NK-92 treated with Interleukin-12 subunit alpha and Interleukin-12 subunit beta, amount 100 ng/mL, for 24 hours (cell line): ENCODE measurements at places on chromosomes 4 and X.

DNA sequence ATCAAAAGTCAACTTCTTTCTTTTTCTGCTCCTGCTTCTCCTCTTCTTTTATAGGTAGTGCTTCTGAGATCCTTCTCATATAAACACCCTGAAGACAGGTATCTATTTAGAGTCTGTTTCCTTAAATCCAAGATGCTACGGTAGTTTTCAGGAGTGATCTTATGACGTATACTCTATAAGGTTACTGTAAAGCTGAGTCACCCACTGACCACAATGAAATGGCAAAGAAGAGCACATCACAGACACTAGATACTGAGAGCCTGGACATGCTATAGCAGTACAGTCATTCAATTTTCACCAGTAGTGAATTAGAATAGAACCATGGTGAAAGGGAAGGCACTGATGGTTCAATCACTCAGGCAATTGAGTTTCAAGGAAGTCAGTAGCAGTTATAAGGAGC lies 412.5 kb downstream of the ADAM29 start:
- no peak for DNase-seq

DNA sequence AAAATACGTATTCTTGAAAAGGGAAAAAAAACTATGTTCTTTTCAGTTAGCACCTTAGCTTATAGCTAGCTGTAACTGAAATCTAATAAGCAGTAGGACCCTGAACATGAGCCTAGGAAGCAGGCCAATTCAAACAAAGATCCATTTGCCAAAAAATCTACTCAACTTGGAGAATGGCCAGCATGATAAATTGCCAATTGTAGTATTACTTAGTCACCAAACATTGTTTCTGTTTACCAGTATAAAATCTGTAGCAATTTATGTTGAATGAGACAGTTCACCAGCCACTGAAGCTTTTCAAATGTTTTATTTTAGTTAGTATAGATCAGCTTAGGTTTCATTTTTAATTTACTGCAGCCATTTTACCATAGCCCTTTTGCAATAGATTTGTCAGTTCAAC lies 323.6 kb upstream of the DIPK2B start:
- DNase-seq = no peak

- no peak for DNase-seq
Observed at GRCh38 chr4:24809815-24810405, 14.5 kb downstream of the SOD3 start.

DNA sequence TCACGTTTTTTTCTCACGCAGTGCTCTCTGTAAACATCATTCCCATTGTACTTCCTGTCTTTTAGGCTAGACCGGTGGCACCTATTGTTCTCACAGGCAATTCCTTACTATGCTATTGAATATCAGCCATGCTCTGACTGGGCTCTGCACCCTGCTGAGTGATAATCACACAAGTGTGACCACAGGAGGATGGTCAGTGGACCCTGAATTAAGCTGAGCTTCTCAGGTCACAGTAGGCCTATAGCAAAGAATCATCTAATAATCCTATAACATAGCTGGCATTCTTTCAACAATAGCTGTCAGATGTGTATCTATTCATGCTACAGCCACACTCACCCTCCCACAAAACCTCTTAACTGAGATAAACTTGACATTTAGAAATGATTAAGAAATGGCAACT lies 2399.8 kb upstream of the TENM3 start:
- DNase-seq = no peak

DNA sequence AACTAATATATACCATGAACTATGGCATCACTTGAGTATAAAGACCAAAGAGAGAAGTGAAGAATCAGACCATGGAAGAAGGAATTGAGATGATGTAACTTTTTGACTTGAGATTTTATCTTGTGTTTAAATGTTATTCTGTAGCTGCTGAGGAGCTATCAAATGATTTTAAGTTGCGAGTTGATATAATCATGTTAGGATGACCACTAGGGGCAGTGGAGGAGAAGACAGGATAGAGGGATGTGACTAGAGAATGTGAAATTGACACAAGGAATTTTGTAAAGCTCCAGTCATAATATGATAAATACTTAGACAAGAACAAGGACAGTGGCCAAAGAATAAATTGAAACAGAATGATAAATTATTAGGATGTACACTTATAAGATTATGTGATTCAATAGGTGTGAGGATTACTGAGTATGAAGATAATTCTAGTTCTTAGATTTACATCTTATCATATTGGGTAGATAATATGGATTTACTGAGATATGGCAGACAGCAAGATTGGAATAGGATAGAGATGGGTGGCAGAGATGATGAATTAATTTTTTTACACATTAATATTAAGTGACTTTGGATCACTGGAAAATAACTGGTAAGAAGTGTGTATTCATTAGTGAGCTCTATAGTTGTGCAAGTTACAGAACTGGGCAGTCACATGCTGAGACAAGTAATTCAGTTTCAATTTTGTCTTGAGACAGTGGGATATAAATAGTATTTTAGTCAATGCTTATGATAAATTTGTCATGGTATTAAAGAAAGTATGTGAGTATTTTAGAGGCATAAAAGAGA lies 816.0 kb upstream of the PCDH10 start:
- DNase-seq = no peak

GRCh38 chr4:39068907-39069306 lies 6.9 kb downstream of the KLHL5 start:
- no peak for DNase-seq

GRCh38 chr4:180757927-180758326 lies 1485.3 kb upstream of the TENM3 start:
- DNase-seq = no peak

GRCh38 chr4:17717301-17717700 lies 64.1 kb downstream of the FAM184B start:
- no peak for DNase-seq

DNA sequence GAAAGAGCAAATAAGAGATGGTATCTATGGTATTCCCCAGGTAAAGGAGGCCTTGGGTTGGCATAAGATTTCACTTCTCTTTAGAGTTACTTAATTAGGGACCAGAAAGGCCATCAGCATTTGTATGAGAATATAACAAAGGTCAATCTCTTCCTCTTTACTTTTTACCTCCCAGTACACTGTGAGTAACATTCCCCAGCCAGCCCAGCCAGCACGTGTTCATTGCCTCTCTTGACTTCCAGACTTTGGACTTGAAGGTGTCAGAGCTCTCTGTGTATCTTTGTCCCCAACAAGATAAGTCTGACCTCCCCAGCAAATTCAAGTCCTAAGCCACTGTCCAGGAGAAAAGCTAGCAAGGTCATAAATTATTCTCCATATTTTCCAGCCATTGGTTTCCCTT lies 110.5 kb downstream of the AR start:
- no peak for DNase-seq

DNA sequence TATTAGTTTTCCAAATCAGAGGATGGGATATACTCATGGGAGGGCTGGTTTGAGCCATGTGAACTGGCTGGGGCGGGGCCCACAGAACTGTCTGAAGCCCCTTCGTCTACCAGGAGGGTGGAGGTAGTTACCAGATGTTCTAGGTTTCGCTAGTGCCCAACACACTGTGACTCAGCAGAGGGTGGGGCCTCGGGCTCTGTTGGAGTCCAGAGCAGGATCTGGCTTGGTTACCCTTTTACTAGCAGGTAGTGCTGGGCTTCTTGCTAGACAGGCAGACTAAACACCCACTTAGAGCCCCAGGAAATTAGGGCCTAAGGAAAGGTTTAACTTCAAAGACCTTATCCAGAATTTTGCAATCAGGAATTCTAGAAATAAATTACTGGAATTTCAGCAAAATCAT lies 56.2 kb upstream of the CHRDL1 start:
- DNase-seq = no peak

- DNase-seq = no peak
Observed at GRCh38 chrX:149487292-149487691, 17.8 kb downstream of the IDS start.

DNA sequence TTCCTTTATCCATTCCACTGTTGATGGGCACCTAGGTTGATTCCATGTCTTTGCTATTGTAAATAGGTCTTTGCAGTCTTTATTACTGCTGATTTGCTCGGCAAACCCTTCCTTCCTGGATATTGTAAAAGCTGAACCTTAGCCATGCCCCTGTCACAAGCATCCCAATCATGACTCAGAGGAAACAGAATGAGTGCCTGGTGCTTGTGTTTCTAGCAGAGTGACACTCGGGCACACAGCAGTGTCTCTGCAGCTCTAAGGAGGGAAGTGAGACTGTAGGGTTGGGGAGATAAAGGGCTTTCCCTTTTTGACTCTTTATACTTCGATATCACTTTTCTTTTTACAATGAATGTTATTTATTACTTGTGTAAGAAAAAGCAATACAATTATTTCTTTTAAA lies 83.3 kb downstream of the AKAP4 start:
- no peak for DNase-seq

DNA sequence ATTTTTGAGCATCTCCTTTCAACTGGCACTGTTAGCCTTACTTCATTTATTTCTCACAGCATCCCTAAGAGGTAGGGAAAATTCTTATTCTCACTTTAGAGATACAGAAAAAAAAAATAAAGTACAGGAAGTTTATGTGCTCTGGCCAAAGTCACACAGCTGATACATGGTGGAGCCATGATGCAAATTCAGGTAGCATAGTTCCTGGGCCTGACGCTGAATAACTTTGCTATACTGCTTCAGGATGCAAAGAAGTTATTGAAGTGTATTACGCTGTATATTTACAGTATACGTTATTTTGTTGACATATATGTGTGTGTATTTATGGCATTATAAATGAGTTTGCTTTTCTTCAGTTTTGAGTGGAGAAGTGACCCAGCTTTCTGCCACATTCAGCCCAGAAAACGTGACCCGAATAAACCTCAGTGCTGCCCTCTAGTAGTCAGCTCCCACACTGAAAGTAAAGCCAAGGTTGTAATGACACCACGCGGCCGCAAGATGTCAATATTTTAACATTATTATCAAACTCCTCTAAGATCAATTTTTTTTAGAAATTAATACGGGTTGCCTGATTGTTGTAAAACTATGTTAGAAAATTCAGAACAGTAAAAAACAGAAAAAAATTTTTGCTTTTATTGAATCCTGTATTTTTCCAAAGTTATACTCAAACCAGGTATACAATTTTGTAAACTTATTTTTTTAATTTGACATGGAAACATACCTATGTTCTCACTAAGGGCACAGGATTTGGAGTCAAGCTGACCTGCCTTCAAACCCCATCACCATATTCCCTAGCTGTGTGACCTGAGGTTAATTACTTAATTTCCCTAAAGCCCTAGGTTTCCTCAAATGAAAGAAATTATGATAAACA lies 3.8 kb upstream of the GUCY2F start:
- DNase-seq = peak; percentile 13

DNA sequence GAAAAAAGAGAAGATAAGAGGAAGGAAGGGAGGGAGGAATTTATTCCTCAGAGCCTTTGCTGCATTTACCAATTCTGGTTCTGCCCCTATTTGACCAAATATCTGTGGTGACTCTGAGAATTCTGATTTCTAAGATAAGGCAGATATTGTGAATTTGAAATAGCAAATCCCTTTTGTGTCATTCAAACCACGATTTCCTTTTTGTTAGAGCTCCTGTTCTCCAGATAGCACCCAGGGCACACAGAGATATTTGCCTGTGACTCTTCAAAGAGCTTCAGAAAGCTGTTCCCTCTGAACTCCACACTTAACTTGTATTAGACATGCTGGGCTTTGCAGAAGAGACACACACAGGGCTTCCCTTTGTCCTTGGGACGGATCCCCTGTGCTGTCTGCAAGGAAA lies 272.2 kb downstream of the DHRSX start:
- DNase-seq = no peak

GRCh38 chr4:73451404-73451803 lies 15.4 kb downstream of the AFP start:
- no peak for DNase-seq

GRCh38 chr4:141763374-141763773 lies 127.0 kb downstream of the IL15 start:
- no peak for DNase-seq

GRCh38 chr4:123843137-123843536 lies 446.5 kb downstream of the SPRY1 start:
- no peak for DNase-seq

DNA sequence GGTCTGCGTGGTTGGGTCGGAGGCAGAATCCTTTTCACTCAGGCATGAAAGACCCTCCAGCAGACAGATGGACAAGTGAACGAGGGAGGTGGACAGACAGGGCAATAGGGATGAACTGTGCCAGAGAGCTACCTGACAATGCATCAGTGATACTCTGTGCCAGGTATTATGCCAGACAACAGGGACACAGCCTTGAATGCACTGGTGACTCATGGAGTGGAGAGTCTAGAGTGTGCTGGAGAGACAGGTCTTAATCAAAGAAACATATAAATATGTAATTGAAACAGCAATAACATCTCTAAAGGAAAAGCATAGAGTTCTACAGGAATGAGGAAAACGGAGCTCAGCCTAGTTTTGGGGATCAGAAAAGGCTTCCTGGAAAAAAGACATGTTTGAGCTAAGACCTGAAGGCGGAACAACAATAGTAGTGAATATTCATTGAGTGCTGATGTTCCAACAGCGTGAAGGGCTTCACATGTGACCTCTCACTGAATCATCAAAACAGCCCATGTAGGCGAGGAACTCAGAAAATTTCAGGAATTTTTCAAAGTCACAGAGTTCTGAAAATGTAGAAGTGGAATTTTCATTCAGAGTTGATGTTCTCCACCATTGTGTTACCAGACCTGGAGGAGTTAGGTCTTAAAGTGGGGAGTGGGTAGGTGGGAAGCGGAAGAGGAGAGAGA lies 20.0 kb upstream of the FGFBP2 start:
- DNase-seq = no peak

GRCh38 chrX:33726281-33727160 lies 405.6 kb downstream of the FAM47A start:
- DNase-seq = no peak

GRCh38 chrX:64204252-64204651 lies 1.3 kb downstream of the AMER1 start:
- no peak for DNase-seq

GRCh38 chr4:73609706-73610105 lies 10.5 kb downstream of the RASSF6 start:
- DNase-seq = no peak

DNA sequence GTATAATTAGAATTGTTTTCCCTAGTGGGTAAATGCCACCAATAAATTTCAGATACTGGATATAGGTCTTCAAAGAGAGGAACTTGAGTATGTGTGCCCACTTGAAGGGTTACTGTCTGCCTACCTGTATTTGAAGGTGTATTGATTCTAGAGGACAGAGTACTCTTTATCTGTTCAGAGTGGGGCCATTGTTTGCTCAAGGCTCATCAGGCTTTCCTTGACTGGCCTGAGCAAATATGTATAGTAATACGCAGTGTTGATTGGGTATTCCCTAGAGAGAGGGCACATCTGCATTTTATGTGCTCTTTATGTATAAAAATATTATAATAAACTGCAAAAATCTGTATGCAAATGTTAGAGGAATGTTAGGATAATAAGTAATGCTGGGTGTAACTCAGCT lies 23.7 kb downstream of the RP2 start:
- no peak for DNase-seq
